ENCODE measurements at places on chromosomes 1 and 21.
A peak's percentile ranks its signal among the peaks of the same experiment; 100 is the strongest.

- no peak for DNase-seq
These were observed 6.0 kb upstream of the SEC16B start for GRCh38 chr1:177975588-177976495.

- peak; percentile 73 for DNase-seq
These were observed 27.1 kb downstream of the SNAP47 start for GRCh38 chr1:227762231-227762911.

GRCh38 chr21:43812957-43813655, 23.7 kb downstream of the RRP1 start:
- no peak for DNase-seq

GRCh38 chr1:95034506-95034905, 38.2 kb downstream of the ALG14 start:
- DNase-seq: no peak

DNA sequence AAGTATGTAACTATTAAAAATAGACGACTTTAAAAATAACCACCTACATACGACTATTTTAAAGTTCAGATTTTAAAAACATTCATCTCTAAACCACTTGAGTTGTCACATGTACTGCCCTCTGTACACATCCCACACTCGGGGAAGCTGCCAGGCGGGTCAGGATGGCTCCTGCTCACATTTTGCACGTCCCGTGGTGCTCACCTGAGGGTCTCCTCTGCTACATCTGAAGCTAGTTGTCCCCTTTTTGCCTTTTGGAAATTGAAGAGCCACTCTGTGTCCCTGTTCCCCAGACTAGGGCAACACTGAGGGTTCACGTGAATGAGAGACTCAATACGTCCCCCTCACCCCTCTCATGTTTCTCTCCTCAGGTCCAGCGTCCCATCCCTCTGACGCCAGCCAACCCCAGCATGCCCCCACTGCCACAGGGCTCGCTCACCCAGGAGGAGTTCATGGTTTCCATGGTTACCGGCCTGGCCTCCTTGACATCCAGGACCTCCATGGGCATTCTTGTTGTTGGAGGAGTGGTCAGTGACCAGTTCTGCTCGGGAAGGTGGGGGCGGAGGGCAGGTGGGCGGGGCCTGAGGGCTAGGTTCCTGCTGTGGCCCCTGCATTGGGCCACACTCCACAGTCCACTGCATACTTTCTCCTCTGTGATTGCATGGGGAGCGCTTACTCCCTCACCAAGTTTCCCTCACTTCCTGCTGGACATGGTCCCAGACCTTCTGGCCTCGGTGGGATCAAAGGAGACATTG, 13.0 kb upstream of the MIIP start:
- DNase-seq: no peak

GRCh38 chr21:44381874-44382273, 28.5 kb downstream of the TRPM2 start:
- no peak for DNase-seq

- DNase-seq: no peak
These were observed 4.1 kb upstream of the TOE1 start for GRCh38 chr1:45335855-45336324.

- no peak for DNase-seq
These were observed 2.4 kb downstream of the FNBP1L start for GRCh38 chr1:93450321-93450720.

DNA sequence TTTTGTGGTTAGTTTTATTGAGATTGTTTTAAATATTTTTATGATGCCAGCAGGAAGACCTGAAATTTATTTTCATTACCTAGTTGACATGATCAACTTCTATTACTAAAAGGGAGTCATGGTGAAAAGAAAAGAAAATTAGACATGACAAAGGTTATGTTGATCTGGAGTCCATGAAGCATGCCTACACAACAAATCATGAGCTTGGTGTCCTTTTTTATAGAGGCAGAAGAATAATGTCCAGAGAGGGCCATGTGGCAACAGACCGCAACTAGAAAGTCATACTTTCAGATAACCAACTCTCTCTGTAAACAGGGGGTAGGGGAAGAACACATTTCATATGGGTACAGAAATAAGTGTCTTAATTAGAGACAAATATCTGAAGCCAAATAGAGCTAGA, 175.5 kb upstream of the HOOK1 start:
- DNase-seq: no peak

GRCh38 chr1:19010995-19011844, 54.7 kb upstream of the IFFO2 start:
- no peak for DNase-seq

GRCh38 chr1:227787513-227788270, 27.8 kb upstream of the PRSS38 start:
- DNase-seq: peak; percentile 91

DNA sequence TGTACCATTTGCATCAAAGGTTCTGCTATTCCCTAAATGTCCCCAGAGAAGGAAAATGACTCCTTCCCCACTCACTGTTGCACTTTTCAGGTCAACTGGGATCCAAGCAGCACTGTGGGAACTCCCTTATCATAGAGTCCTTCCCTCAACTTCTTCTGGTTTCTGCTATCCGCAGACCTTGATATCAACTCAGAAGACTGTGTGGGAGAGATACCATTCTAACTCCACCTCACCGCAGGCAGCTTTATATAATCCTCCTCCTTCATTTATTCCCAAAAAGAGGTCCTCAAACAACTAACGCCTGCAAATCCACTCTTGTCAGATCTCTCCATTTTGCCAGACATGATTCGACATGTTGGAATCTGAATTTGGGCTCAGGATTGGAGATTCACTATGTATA, 27.3 kb downstream of the LHX9 start:
- DNase-seq: no peak

DNA sequence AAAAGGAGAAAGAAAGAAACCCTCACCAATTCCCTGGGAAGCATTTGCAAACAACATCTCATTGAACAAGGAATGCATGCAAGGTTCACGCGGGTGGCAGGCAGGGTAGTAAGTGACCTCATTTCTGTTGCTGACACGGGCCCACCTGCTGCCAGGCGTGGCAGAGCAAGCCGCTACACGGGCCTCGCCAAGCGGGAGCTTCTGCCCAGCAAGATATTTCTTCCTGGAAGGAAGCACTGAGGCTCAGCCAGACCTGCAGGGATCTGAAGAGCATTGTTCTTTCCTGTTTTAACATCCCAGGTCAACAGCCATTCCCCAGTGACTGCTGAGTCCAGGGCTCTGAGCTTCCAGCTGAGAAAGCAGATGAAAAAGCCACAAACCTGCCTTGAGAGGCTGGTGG, 91.9 kb upstream of the IGSF21 start:
- no peak for DNase-seq

DNA sequence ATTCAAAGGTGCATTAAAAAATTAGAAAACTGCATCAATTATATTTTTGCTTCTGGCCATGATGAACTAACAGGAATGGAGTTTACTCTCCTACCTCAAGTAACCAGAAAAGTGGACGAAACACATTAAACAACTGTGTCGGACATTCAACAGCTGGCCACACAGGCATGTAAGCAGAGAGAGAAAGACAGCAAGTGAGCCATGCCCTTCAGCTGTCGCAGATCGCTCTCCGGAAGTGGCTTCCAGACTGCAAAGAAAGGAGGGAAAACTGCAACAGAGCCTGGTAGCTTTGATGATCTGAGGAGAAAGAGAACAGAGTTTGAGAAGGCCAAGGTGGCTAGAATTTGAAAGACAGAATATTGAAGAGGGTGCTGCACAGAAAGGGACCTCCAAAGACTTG, 557.2 kb downstream of the MATN1 start:
- no peak for DNase-seq

- DNase-seq: no peak
These were observed 7.5 kb upstream of the CAPN9 start for GRCh38 chr1:230739564-230740290.

- DNase-seq: no peak
These were observed 5.4 kb downstream of the FOXO6 start for GRCh38 chr1:41366455-41367287.

GRCh38 chr1:174569240-174569639, 121.5 kb downstream of the GPR52 start:
- DNase-seq: no peak

DNA sequence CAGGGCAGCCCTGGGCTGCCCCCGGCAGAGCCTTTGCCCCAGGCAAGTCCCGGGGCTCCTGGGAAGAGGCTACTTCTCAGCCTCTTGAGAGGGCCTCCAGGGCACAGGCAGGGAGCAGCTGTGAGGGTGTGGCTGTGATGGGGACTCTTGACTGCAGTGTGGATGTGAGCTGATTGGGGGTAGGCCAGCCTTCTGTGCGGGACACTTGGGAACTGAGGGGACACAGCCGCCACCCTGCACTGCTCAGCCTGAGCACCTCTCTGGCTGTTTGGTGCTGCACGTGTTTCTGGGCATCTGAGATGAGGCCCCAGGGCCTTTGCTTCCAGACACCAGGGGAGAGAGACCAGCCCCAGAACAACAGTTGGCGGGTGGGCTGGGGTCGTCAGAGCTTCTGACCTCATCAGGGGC, 62.1 kb downstream of the SKI start:
- DNase-seq: no peak

DNA sequence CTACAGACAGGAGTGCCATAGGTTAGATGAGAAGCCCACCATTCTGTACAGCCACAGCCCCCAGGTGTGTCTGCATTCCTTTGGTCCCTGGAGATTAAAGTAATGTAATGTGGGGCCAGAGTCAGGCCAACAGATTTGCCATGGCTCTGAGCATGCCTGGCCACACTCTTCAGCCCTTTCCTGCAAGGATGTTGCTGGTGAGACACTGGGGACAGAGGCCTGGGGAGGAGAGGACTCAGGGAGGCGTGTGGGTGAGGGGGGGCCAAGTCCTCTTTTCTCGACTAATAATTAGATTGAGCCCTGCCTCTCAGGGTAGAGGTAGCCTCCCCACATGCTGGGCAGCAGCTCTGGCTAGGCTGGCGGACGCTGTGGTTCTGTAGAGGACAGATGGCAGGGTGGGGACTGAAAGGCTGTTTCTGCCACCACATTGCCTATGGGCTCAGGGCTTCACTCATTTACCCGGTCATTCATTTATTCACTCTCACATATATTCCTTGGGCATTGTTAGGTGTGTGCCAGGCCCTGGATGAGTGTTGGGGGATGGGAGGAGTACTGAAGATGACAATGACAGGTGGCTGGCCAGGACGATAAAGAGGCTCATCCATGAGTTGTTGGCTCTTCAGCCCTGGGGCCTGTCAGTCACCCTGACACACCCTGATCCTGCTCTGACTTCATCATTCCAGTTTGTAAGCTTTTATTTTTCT, 7.1 kb upstream of the PRCC start:
- no peak for DNase-seq

- no peak for DNase-seq
These were observed 1.9 kb downstream of the DDAH1 start for GRCh38 chr1:85462931-85463649.

- DNase-seq: no peak
These were observed 192.8 kb upstream of the CAMK1G start for GRCh38 chr1:209390764-209391163.

DNA sequence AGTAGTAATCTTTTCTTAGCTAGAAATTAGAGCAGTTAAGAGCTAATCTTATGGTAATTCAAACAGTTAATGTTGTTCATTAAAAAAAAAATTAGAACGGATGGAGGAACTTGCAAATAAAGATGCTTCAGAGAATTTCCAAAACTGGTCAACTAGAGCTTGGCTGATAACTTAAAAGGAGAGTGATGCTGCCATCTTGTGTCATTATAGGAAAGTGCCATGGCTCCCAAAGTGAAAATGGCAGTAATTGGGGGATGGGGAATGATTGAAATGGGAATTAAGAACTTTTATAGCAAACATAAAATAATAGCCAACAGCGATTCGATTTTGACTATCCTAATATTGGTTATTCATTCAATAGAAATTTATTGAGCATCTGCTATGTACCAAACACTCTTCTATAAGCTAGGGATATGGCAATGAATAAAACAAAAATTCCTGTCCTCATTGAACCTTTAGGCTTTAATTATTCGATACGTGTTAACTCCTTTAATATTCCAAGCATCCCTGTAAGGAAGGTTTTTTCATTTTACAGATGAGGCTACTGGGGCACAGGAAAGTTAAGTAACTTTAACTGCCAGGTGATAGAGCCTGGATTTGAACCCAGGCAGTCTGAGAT, 5.7 kb upstream of the PLPP3 start:
- no peak for DNase-seq

- no peak for DNase-seq
These were observed 1.6 kb downstream of the TUFT1 start for GRCh38 chr1:151541752-151542151.

DNA sequence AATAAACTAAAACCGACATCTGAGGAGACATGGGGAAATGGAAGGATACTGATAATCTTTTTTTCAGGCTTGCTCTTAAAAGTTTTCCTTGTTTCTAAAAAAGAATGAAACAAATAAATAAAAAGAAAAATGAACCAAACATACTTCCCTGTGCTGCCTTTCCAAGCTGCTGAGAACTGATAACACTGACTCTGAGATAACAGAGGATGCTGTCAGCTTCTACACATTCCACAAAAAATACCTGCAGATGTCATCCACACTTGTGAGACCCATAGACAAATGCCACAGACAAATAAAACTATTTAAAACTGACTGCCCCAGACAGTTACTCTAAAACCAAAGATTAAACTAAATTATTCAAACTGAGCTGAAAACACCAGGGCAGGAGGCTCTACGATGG, 12.0 kb upstream of the OR6K3 start:
- DNase-seq: no peak

GRCh38 chr1:37274486-37274885, 199.9 kb upstream of the ZC3H12A start:
- DNase-seq: no peak

DNA sequence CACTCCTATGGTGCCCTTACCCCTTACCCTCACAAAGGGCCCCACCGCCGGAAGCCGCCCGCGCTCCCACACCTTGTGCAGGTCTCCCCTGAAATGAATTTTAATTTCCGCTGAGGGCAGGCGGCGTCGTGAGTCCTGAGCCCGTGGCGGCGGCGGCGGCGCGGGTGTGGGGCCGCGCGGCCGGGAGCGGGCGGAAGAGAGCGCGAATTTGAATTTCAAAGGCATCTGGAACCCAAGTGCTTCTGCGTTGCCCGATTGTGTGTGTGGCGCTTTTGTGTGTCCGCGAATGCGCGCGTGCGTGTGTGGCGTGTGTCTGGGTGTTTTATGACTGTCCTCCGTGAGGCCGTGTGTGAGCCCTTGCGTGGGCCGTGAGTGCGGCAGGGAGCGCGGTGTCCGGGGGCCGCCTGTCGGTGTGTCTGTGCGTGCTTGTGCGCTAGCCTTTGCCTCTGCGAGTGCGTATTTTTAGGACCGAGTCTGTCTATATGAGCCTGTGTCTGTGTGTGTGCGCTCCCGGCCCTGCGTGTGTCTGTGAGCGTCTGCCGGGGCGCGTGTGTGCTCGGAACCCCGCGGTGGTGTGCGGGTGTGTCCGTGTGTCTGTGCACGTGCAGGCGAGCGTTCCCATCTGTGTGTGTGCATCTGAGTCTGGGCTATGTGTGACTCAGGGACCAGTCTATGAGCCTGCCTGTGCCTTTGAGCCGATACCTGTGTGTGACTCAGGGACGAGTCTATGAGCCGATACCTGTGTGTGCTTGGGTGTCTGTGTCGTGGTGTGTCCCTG, 7.9 kb upstream of the ADGRB2 start:
- no peak for DNase-seq

DNA sequence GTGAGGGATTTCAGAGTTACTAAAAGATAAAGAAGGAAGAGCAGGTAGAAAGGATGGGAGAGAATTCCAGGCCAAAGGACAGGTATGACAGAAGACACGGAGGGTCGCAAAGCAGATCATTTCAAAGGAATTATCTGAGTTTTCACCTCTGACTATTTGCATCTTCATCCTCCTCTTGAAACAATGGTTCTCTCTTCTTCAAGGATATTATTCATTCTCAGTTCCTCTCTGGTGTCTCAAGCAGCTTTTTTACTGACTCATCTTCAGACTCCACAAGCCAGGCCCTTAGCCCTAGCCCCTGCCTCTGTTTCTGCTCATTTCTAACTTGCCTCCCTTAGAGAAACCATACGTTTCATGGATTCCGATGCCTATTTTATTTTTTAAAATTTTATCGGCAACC, 15.0 kb downstream of the DDX59 start:
- DNase-seq: no peak
